GM13977 (cell line): ENCODE measurements at places on chromosomes 16 and 17.

GRCh38 chr17:58335779-58336455 is 7.3 kb upstream of the TSPOAP1 start:
- no peak for DNase-seq

GRCh38 chr16:89217388-89218191 is at the start of gene ZNF778:
ZNF778 (plus strand) TSS chr16:89217703; CDS start chr16:89221128, 3,425 bp downstream.
- DNase-seq = peak; percentile 97

- peak; percentile 80 for DNase-seq
Measured at GRCh38 chr16:29825145-29826044, 5.1 kb downstream of the MVP start.

GRCh38 chr16:71845639-71846430 is at the start of gene ATXN1L:
ATXN1L (plus strand) TSS chr16:71845976; CDS start chr16:71849741, 3,765 bp downstream.
- DNase-seq = peak; percentile 97

DNA sequence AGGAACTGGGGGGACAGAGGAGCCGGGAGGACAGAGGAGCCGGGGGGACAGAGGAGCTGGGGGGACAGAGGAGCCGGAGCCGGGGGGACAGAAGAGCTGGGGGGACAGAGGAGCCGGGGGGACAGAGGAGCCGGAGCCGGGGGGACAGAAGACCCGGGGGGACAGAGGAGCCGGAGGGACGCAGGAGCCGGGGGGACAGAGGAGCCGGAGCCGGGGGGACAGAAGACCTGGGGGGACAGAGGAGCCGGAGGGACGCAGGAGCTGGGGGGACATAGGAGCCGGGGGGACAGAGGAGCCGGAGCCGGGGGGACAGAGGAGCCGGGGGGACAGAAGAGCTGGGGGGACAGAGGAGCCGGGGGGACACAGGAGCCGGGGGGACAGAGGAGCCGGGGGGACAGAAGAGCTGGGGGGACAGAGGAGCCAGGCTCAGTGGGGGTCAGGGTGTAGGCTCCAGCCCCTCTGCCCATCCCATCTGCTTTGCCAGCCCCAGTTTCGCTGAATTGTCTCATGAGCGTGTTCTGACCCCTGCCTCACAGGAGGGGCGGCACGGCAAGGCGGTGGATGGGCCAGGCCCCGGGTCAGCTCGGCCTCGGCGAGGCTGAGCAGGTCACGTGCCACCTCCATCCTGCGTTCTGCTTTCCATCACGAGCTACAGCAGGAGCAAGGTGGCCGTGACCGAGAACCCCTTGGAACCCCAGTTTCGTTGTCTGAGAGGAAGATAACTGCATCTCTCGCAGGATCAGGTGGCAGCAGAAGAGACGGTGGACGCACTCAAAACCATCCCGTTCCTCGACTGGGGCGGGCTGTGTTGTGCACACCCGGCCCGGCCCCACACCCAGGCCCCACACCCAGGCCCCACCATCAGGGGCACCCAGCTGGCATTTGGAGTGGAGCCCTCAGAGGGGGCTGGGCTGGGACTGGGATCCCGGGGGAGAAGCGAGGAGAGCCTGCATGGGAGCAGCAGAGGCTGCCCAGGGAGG is 26.1 kb upstream of the CBFA2T3 start:
- DNase-seq = no peak

DNA sequence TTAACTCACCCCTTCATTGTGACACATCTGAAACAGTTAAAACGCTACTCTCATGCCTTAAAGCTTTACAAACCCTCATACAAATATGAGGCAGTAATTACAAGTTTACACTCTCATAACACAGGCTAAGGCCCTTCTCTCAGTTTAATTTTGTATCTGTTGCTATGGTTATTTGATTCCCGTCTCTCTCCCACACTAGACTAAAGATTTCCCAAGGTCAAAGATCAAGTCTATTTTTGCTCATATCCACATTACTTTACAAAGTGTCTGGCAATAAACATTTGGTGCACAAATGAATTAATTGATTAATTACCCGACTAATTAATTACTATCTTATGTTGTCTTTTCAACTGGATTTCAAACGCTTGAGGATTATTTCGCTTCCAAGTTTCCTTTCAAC is 86.4 kb upstream of the MYOCD start:
- DNase-seq = no peak

DNA sequence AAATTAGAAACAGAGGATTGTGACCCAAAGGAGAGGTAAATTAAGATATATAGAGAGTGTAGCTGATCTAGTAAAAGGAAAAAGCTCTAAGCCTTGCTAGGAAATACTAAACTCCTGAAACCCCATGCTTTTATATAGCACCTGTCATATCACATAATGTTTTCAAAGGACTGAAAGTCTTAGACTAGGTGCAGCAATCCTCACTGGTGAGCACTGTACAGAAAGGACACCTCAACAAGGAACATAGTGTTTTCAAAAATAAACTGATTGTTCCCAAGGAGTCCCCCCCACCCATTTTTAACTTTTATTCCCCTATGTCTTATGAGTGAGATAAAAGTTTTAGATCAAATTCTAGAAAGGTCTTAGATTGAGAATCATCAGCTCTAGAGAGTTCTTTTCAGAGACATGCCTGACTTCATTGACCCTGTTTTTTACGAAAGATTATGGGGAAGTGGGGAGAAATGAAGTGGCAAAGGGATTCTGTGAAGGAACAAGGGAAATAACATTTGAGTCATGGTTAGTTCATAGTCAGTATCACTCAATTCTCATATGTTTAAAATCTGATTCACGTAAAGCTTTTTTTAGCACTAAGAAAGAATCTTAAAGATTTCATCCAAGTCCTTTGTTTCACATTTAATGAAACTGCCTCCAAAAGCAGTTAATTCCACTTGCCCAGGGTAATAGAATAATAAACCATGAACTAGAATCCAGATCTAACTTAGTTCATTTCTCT is 166.4 kb downstream of the CYB561 start:
- DNase-seq = no peak

DNA sequence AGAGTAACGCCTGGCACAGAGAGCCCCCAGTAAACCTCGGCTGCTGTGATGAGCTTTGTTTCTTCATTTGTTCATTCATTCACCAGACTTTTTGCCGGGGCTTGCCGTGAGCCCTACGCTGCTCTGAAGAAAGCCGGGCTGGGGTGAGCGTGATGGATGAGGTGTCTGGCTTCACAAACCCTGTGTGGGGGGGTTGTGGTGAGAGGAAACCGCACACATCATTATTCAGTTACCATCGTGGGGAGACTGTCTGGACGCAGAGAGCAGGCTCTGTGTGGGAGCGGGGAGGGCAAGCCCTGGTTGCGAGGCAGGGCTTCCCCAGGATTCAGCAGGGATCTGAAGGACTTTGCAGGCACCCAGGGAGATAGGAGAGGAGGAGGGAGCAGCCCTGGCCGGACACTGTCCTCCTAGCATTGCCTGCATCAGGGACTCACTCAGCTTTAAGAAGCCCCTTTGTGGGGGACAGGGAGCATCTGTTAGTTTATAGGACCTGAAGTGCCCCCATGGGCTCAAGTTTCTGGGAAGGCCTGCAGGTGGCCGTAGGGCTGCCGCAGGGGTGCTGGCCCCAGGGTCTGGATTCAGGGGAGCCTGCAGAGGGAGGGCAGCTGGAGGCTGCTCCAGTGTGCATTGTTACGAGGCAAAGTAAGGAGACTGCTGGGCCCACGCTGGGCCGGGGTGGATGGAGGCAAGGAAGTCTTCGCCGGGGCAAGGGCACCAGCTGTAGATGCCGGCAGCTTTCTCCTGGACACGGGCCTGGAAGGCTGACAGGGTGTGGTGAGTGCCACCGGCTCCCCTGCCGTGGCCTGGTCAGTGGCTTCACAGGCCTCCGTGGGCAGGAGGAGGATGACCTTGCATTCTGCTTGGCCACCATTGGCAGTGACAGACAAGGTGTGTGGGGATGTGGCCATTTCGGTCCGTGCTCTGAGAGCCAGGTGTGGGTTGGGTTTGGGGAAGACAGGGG is 334.5 kb downstream of the SEC14L1 start:
- DNase-seq = no peak

- DNase-seq = no peak
Measured at GRCh38 chr17:13638855-13639458, 37.2 kb upstream of the HS3ST3A1 start.

DNA sequence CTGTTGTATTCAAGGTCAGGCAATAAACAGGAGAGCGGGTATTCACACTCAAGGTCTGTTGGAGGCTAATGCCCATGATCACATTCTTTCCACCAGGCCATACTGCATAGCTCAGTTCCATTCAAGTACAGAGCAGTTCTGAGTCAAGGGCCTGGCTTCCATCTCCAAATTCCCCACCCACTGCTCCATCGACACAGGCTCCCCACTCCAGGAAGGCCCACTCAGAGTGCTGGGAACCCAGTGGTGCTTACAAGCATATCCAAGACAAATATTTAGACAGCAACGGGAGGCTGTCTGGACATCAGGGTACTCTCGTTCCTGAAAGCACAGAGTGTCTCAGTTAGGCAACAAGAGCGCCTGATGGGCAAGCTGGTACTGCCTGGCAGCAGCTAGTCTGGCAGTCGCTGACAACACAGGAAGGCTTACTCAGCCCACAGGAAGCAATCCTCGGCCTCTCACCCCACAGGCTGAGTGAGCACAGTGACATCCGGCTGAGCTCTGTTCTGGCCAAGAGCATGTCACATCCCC is 40.9 kb downstream of the RFFL start:
- DNase-seq = peak; percentile 46

DNA sequence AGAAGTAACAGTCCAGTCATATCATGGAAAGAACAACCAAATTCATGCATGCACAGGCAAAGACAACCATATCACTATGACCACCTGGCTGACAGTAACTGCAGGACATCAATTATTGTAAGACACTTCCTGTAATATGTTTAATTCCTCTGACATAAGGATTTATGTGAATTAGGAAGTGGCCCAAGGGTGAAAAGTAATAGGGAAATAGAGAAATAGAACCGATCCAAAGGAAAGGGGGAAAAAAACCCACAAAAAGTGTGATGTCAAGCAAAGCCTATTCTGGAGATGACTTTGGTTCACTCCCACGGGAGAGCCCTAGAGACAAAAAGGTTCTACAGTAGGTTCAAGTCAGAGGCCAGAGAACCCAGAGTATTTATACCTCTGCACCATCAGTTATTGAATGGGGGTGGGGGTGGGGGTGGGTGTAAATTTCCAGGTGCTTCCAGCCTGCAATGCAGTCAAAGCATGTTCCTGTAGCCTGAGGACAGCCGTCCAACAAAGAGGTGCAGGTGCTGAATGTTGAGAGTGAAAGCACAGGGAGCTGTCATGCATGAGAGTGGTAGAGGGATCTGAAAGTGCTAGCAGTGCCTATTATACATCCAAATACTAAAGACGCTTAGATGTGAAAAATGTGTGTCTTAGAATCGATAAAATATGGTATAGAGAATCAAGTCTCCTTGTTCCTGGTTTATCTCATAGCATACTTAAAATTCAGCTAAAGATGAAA is 95.6 kb upstream of the HLF start:
- DNase-seq = peak; percentile 43

DNA sequence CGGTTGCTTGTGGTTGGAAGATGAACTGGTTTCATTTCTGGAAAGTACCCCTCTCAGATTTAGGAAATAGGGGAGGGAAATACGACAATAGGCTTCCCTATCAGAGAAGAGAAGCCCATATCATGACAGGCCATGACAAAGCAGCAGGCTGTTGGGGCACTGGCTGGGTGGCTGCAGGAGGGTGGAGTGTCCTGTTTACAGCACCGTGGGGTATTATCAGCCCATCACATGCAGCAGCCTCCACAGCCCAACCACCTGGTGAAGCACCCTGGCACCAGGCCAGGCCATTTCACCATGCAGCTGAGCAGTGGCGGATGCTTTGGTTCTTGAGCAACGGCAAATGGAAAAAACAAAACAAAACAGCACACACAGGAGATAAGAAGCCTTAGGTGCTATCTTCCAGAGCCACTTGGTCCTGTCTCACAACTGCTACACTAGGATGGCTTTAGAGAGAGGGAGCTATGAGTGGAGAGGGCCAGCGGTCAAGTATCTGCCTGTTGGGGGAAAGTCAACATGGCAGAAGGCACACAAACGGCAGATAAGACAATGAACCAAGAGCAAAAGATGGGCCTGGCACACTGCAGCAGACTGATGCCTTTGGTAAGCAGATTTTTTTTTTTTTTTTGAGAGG is 24.2 kb downstream of the FAM117A start:
- DNase-seq = peak; percentile 49

- no peak for DNase-seq
Measured at GRCh38 chr16:84247844-84248243, 8.0 kb upstream of the KCNG4 start.

DNA sequence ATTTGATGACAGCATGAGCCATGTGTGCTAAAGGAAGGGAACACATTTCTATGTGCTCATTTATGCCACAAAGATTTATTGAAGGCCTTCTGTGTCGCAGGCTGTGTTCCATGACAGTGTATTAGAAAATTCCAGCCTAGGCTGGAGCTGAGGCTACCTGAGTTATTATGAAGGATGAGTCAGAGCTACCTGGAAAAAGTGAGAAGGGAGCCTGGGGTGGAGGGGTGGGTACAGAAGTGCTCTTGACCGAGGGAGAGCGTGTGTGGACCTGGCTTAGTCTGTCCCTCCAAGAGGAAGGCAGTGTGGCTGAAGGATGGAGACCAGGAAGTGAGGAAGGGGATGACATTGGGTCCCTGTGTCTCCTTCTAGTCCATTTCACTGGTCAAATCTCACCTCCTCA is 98.3 kb downstream of the N4BP1 start:
- DNase-seq = no peak

GRCh38 chr16:61858988-61859387 is 177.2 kb downstream of the CDH8 start:
- no peak for DNase-seq

DNA sequence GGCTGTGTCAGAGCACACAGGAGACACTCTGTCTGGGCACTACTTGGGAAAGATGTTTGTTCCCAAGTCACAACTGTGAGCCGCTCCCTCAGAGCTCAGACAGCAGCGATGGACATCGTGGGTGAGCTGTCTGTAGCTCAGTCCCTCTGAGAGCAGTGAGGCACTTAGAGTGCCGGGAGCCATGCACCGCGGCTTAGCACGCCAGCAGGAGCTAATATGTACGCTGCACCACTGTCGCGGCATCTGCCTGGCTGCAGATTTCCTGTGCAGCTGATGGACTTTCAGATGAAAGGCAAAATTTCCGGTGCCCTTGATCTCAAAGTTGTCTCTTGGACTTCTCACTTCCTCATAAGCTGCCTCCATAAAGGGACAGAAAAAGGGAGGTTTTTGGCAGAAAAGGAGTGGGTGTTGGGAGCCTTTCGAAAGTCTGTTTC is 92.8 kb upstream of the ZNF469 start:
- no peak for DNase-seq

- peak; percentile 74 for DNase-seq
Measured at GRCh38 chr17:81399481-81400153, 4.4 kb downstream of the BAHCC1 start.

GRCh38 chr17:80028030-80028429 is 7.6 kb downstream of the TBC1D16 start:
- no peak for DNase-seq

GRCh38 chr17:76149214-76149613 is 8.2 kb upstream of the FOXJ1 start:
- no peak for DNase-seq
